ENCODE measurements at places on chromosomes 3 and 15.

DNA sequence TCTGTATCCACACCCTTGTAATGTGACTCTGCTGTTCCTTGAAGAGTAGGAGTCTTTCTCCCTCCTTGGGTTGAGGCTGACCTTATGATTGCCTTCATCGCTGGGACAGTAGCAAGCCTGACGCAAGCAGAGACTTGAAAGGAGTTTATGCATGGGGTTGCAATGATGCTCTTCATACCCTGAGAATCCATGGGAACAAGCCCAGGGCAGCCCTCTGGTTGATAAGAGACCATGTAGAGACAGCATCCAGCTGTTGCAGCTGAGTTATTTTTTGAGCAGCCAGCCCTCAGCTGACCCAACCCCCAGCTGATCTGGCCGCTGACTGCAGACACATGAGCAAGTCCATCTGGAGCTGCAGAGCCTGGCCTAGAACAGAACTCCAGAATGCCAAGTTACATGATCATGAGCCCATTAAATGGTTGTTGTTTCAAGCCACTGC lies 60.6 kb upstream of the ARNT2 start:
- DNase-seq: no peak

- no peak for DNase-seq
Observed at GRCh38 chr3:26715431-26715830, 92.9 kb downstream of the LRRC3B start.

GRCh38 chr3:69484507-69485393 lies 98.9 kb upstream of the FRMD4B start:
- no peak for DNase-seq

- DNase-seq: no peak
Observed at GRCh38 chr3:20904671-20905070, 718.7 kb upstream of the SGO1 start.

DNA sequence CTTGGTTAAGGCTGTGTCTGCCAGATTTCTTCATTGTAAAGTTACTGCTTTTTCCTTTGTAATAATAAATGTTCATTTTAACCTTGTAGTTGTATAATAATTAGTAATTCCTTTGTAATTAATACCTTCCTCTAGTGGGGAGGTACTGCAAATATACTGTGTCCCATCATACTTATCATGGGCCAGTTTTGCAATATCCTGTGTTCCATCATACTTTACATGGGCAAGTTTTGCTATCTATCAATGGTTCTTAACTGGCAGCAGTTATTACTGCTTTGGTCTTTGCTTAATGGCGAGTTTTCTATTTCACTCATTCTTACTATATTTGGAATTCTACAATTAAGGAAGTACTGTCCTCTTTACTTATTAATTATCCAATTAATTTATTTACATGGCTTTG lies 10.6 kb downstream of the ATP2C1 start:
- no peak for DNase-seq

DNA sequence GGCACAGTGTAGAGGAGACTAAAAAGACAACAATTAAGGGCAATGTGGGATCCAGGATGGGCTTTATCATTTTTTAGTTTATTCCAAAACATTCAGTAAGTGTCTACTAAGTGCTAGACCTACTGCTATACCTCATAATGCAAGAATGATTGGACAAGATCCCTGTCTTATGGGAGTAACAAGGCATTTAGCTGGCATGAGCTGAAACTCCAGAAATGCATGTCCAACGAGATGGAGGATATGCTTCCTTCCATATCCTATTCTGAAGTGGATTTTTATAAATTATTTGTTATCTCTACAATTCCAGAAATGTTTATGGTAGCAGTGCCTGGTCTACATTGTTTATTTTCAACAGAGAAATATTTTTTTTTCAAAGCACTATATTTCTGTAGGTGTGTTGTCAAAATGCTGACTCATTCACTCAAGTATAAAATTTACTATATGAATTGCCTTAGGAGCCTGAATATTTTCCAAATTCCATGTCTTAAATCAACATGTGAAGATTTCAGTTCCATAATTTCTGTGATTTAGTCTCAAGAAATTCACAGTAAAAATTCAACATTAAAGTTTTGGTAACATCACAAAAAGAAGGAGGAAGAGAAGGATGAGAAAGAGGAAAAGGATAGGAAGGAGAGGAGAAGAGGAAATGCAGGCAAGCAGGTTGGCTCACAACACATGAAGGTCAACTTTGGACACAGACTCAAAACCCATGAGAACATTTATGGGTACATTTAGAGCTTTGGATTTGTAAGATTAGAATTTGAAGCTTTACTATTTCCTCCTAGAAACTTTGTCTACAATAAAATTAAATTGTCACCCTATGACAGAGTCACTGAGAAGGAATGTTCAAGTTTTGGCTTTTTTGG lies 88.6 kb downstream of the P3H2 start:
- peak; percentile 18 for DNase-seq

- no peak for DNase-seq
Observed at GRCh38 chr3:181892848-181893247, 181.1 kb downstream of the SOX2 start.

DNA sequence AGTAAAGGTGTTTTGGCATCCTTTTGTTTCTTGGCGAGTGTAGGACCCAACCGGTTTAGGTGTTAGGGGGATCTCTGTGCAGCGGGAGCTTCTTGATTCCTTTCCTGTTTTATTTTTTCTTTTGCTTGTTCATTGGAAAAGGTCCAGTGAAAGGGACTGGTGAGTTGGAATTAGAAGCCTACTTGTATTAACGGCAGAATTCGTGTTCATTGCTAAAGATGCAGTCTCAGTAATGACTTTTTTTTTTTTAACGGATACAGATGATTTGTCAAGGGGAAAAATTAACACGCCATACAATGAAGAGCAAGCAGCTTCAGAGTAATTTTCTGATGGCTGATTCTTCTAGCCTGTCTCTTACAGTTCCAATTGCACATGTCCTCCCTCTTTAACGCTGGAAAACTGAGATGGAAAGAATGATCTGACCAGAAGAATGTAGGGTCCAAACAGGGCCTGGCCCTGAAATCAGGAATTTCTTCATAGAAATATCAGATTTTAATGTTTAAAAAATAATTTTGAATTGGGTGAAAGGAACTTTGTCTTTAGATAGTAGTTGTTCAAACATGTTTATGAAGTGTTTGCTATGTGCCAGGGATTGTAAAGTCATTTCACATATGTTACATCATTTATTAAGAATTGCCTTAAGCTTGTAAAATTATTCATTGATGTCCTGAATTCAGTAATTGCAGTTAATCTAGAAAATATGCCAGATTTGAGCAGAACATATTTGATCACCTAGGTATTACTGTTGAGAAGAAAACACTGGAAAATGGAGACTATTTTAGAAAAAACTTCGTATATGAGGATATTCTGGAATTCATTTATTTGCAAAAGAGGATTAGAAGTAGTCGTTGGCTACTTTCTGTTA lies 1.4 kb downstream of the MAPK6 start:
- no peak for DNase-seq

DNA sequence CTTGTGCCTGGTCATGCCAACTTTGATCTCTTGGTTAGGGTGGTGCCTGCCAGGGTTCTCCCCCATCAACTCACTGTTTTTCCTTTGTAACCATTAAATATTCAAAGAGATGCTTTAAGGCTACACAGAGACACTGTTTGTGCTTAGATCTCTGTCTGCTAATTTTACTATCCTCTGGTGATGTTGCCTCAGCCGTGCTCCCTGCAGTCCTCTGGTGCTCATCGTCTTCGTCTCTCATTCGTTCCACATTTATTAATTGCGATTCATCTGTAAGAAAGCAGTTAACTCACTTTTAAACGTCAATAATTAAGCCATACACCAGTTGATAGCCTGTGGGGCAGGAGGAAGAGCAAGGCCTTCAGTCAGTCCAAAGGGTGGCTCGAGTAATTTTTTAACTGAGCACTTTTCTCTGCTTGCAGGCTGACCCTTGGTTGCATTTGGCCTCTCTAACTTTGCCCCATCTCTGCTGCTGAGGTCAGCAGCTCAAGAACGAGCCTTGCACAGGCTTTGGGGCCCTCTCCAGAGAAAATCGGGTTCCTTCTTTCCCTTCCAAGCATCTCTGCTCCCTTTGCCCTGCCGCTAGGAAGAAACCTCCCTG lies 62.9 kb downstream of the KLF15 start:
- no peak for DNase-seq

DNA sequence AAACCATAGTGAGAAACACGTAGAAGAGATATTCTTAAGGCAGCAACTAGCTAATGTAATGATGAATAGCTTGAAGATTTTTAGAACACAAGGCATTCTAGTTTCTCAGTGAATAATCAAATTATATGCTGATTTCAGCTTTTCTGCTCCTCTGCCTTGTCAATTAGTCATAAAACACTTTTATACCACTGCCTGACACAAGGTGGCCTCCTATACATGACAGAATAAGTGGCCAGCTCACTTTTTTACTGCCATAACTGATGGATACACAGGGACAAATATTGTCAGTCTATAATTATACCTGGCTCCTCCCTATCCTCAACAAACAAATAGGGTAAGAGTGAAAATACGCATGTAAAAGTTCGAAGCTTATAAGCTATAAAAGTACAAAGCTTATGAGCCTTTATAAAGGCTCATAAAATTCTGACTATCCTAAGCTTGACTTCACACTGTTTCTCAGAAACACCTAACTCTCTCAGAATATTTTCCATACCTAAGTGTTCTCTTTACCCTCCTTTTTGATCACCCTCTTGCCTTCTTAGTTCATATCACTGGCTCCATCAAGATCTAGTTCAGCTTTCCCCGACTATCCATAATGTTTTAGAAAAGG lies 81.6 kb downstream of the HERC1 start:
- DNase-seq: peak; percentile 61

DNA sequence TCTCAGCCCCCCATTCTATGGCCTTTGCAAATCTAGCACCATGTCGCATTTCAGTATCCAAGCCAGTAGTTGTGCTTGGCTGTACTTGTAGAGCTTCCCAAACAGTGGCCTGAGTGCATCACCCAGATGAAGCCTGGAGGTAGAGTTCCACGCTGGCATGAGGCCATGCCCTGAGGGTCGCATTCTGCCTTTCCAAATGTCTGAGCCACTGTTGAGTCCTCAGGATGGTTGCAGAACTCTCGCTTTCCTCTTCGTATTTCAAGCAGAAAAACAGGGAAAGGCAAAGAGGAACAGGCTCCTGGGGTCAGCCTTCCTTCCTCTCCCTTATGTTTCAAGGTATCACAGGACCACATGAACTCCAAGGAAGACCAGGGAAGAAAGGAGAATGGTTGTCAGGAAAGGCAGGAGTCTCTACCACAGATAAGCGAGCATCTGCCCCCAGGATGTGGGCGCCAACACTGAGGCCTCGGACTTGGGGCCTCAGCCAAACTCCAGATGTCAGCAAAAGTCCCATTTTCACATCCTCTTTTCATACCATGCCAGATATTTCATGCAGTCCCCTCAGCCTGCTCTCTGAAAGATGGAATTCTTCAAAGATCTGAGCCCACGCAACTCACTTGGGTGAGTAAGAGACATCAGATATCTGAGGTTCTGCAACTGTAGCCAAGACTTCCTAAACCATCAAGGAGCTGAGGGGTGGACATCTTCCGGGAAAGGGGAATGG lies 19.4 kb upstream of the PRR20G start:
- no peak for DNase-seq

GRCh38 chr15:73385205-73385604 lies 16.4 kb upstream of the HCN4 start:
- no peak for DNase-seq

- DNase-seq: no peak
Observed at GRCh38 chr3:50470658-50471057, 32.8 kb downstream of the CACNA2D2 start.

DNA sequence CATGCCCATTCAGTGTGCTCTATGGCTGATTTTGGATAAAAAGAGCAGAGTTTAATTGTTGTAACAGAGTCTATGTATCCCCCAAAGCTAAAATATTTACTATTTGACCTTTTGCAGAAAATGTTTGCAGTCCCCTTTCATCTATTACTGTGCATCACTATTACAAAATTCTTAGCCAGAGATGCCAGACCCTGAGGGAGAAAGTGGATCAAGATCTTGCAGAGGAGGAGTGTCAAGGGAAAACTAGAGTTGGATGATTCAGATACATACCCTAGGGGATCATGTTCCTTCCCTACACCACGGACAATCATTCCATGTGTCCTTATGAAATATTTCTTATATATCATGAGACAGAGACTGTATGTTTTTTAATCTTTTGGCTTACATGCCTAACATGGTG lies 68.6 kb upstream of the TPRG1 start:
- DNase-seq: peak; percentile 21

DNA sequence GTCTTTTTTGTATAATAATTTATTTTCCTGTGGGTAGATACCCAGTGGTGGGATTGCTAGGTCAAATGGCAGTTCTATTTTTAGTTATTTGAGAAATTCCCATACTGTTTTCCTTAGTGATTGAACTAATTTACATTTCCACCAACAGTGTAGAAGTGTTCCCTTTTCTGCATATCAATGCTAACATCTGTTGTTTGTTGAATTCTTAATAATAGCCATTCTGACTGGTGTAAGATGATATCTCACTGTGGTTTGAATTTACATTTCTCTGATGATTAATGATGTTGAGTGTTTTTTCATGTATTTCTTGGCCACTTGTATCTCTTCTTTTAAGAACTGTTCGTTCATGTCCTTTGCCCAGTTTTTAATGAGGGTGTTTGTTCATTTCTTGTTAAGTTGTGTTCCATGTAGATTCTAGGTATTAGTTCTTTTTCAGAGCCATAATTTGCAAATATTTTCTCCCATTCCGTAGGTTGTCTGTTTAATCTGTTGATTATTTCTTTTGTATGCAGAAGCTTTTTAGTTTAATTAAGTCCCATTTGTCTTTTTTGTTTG lies 713.3 kb upstream of the EPHA6 start:
- DNase-seq: no peak

- DNase-seq: peak; percentile 16
Observed at GRCh38 chr15:100601163-100601562, 821 bp downstream of the LINS1 start.

- peak; percentile 72 for DNase-seq
Observed at GRCh38 chr3:186772701-186773417, 10.5 kb upstream of the EIF4A2 start.

- DNase-seq: no peak
Observed at GRCh38 chr3:95629802-95630201, 1184.6 kb upstream of the EPHA6 start.

DNA sequence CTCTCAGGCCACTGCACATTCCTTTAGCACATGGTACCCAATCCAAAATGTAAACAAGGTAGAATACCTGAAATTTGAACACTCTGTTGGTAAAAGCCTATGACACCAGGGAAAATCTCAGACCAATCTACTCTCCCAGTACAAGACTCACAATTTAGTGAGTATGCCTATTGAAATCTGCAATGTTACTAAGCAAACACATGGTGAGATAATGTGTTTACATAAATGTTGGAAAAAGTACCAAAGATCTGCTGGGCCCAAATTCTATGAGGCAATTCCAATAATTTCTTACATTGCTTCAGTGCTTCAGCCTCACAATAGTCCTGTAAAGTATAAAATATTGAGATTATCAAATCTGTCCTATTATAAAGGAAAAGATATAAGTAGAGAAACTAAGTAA lies 536.1 kb downstream of the PYDC2 start:
- no peak for DNase-seq

GRCh38 chr15:92519709-92520108 lies 126.0 kb downstream of the ST8SIA2 start:
- no peak for DNase-seq

GRCh38 chr3:21049334-21050062 lies 701.5 kb downstream of the ZNF385D start:
- DNase-seq: no peak

GRCh38 chr3:13088028-13089006 lies 15.1 kb upstream of the IQSEC1 start:
- no peak for DNase-seq
